Activated CD4-positive, alpha-beta T cell treated with anti-CD3 and anti-CD28 coated beads for 4 hours (primary cell): ENCODE measurements at places on chromosomes 6 and 20.

DNA sequence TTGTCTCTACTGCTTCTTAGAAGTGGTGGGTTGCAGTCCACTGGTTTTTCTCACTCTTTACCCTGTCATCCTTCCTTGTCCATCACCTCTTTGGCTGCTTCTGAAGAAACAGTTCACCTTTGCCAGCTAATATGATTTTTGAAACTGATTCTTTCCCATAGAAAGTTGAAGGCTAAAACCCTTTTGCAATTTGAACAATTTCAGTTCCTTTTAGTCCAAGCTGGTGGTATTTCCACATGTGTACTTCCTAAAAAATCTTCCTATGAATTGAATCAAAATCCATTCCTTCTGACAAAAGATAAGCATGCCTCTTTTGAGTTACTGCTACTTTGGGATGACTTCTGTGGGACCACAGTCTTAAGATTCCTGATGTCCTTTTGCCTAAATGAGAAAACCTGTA, 210.0 kb upstream of the MAN1A1 start:
- DNase-seq, result no peak

DNA sequence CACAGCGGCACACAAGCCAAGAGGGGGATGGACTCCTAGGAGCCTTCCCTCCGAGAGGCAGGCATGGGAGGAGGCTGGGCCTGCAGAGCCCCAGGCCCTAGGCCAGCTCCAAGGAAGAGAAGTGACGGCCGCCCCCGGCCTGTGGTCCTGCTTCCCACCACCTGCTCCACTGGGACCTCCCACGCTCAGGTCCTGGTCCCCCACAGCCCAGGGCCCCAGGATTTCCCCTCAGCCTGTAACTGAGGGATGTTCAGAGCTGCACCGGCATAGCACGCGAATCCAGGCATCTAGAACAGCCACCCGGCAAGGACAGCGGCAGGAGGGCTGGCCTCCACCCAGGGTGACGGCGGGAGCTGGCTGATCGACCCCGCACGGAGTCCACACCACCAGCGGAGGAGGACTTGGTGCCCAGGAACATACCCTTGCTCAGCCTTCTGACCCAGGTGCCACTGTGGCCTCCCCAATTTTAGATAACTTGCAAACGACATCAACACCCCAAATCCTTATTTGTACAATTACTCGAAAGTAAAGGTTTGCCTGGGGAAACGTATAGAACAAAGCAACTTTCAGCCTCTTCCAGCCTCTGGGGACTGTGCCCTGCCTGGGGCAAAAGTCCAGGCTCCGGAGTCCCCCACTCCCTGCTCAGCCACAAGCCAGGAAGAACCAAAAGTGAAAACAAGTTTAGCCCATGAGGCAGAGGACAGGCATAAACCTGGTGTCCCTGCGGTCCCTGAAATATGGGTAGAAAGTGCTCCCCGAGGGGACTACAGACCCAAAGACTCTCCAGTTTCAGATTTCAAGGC, 3.5 kb downstream of the GATA5 start:
- no peak for DNase-seq

GRCh38 chr6:155630085-155630484, 174.4 kb upstream of the NOX3 start:
- DNase-seq, result no peak

GRCh38 chr6:2744209-2744771, 6.4 kb downstream of the MYLK4 start:
- no peak for DNase-seq

DNA sequence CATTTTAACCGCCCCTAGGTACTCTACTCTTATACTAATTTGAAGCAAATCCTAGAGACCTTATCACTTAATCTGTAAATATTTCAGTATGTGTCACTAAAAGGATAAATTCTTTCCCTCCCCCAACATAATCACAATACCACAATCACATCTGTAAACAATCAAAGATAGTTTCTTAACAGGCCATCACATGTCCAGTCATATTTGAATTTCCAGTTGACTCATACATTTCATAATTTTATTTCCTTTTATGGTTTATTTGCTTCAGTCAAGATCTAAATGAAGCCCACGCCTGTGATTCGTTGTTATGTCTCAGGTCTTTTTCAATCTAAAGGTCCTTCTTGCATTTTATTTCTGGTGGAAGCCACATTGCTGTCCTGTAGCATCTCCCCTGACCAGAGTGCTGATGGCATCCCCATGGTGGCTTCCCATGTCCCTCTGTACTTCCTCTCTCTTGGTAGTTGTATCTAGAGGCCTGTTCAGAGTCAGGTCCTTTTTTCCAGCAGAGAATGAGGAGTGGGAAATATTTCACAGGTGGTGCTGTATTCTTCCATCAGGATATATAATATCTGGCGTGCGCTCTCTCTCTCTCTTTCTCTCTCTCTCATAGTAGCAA, 128.6 kb upstream of the SLC22A23 start:
- no peak for DNase-seq

DNA sequence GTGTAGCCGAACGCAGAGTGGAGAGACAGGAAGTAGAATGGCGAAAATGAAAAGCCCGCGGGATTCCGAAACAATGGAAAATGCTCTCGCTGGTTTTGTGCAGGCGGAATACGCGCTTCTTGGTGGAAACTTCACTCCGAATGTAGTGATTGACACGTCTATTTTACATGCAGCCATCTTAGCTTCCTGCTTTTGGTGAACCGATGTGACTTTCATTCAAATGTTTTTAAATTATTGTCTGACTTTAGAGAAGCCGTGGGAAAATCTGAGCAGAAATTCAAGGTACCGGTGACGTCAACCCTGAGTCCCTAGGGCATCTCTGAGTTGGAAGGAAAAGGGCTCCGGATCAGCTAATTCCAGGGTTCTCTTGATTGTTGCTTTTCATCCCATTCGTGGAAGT, 11.4 kb downstream of the GPX5 start:
- no peak for DNase-seq
